ENCODE measurements at places on chromosomes 6 and 20.

DNA sequence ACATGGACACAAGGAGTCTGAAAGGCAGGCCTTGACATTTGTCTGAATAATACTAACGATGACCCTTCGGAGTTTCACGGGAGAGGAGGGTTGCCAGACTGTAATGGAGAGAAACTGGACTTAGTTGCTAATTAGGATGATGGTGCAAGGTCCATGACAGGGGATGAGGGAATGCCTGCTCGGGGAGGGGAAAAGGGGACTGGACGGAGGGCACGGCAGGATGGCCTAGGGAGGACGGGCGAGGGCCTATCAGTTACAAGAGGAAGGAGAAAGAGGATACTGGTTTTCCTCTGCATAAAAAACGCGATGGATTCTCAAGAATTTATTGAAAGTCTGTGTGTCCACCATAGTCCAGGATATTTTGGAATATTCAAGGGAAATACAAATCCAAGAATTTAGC is 42.7 kb downstream of the IRAK1BP1 start:
- no peak for DNase-seq

DNA sequence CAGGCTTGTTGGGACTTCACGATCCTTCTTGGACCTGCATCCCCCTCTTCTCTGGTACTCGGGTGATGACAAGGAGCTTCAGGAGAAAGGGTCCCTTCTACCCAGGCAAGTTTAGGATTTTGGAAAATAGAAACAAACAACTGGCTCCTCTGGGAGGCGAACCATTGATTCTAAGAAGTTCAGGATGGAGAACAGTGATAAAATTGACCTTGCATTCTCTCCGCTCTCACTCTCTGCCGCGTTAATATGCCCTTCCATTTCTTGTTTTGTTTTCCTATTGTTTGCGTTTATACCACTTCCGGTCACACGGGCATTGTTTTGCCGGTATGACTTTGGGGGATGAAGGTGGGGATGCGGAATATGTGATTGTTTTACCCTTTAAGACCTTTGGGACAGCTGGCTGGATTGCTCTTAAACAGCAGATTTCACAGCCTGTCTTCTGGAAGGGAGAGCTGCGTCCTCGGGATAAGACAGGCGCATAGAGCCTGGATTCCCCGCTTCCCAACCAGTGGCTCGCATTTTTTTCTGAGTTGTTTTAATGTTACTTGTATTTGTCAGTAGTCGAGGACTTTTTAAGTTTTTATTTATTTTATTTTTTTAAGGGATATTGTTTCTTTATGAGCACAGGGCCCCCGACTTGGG is 144.3 kb upstream of the ZNF184 start:
- DNase-seq: no peak

DNA sequence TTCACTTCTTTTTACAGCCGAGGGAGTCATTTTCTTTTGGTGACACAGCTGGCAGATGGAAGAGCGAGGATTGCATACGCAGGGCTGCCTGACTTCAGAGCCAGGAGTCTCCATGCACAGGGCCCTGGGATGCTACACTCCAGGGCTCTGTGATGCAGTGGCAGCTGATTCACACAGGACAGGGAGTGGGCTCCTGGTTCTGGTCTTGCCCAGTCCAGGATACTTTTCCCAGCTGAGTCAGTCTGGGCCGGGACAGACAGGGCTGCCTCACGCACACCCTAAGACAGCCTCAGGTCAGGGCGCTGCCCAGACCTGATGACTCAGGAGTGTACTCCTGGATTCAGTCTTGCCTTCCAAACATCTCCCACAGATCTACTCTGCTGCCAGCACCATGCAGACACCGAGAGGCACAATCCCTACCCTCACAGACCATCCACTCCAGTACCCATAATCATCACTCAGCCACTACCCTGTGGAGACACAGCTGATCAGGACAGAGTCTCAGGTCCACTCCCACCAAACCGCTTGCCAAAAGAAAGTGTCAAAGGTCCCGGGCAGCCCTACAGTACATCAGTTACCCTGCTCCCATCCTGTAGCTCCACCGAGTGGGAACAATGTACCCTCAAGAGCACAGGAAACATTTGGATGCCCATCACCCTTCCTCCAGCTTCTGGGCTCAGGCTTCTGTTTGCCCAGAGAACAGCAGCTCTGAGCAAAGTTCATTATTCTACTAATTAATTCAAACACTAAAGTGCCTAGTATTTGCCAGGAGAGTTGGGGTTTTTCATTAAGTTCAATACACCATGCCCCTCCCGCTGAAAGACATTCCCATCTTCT is 11.5 kb downstream of the SDC4 start:
- DNase-seq: peak; percentile 12

GRCh38 chr20:10319855-10320254 is 101.2 kb downstream of the SNAP25 start:
- DNase-seq: no peak

GRCh38 chr20:46640536-46641311 is 10.5 kb downstream of the SLC13A3 start:
- DNase-seq: no peak

- DNase-seq: no peak
Measured at GRCh38 chr20:62637110-62637509, 5.2 kb upstream of the SLCO4A1 start.

DNA sequence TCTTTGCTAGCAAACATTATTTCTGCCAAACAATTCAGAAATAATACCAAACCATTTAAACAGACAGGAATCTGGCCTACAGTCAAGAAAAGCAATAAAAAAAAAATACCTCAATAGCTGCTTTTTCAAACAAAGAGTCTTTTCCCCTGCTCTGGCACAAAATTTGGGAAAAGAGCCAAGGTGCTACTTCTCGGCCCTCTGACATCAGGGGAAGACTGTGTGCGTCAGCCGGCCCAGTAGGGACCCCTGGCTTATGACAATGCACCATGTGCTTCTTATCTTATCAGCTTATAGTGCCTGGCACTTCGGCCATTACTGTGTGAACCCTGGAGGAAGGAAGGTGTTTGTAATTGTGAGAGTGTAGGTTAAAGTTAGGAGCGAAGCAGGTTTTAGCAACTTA is 89.4 kb downstream of the PDE10A start:
- no peak for DNase-seq

- DNase-seq: no peak
Measured at GRCh38 chr6:137699031-137699683, 167.9 kb upstream of the TNFAIP3 start.

DNA sequence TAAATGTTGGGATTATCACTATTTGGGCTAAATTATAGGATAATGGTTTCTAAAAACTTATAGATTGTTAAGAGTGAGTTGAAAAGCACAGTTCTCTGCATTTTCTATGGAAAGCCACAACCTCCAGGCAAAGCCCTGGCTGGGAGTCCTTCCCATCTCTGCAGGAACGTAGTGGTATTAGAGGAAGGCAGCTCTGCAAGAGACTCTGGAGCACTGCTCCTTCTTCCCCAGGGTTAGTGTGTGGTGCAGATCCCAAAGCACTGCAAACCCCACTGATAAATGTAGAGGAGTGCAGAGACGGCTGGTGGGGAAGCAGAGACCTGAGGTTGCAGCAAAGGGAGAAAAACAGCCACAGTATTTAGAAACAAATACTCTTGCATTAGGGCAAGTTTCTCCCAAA is 225.3 kb downstream of the TINAG start:
- DNase-seq: no peak

DNA sequence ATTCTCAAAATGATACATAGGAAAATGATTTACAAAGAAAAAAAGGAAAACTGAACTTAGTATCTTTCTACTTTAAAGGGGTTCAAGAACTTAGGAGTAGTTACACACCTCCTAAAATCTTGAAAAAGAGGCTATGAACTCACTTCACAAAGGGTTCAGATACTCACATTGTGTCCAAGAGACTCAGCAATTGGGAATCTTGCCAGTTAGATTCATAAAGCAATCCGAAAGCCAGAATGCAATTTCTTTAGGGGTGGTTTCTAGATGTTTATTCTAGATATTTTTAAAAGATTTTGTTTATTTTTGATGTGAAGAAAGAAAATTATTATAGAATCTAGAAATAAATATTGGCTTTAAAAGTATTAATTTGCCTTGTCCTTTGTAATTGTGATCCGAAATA is 1.7 kb upstream of the MYB start:
- no peak for DNase-seq

GRCh38 chr6:139591075-139591865 is 216.8 kb upstream of the CITED2 start:
- DNase-seq: no peak

DNA sequence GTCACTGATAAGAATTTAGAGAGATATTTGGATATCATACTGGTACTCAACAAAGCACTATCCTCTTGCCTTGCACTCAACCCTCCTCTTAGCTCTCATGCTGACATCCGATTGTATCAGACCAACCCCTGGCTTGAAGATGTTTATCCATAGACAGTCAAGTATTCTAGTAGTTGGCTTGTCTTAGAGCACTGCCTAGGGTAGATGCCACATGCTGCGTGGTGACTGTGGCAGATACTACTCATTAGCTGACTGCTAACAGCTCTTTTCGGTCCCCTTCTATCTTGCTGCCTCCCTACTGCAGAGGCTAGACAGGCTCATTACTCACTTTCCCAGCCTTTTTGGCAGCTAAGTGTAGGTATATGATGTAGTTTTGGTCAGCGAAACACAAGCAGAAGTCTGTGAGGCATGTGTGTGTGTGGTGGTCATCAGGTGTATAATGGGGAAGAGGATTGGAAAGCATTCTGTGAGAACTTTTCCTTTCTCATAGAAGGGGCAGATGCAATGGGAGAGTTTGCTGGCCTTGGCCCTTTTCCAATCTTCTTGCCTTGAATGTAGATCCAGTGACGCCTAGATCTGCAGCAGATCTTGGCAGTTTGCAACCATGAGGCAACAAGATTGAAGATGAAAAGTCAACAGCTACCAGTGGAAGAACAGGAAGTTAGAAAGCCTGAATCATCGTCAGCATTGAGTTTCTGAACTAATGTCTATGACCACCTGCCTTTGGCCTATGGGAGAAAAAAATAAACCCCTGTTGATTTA is 4.4 kb upstream of the IFNGR1 start:
- DNase-seq: no peak

DNA sequence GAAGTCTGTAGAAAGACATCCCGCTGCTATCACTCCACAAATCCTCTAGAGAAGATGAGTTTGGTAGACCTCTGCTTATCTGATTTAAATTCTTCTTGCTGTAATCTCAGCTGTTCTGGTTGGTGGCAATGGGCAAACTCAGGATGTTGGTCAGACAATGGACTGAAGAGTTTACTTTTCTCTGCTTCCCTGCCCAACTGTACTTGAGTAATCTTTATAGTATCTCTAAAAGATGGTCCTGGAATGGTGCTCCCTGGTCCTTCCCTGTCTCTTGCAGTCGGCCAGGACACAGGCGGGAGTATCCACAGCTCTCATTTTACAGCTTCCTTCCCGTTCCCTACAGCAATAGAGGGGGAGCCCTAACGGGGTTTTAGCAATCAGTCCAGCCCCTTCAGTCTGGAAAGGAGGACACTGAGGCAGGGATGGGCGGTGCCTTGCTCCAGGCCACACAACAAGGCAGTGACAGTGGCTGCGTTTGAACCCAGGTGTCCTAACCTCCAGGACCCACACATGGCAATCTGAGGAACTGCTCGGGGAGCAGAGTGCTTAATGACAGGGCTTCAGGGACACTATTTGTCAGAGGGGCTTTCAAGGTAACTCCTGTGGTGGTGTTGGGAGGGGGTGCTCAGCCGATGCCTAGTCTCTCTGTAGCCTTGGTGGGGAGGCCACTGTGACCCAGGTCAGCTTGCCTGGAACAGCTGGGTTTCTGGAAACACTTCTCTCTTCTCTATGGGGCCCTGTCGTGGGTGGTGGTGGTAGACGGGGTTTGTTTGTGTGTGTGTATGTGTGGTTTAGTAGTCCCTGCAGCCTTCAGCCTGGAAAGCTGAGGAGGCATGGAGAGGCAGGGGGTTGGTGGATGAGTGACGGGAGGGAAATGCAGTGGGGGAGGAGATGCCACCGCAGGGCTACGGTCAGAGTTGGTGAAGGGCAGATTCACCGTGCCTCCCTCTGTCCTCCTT is 9.5 kb upstream of the VEGFA start:
- DNase-seq: no peak

DNA sequence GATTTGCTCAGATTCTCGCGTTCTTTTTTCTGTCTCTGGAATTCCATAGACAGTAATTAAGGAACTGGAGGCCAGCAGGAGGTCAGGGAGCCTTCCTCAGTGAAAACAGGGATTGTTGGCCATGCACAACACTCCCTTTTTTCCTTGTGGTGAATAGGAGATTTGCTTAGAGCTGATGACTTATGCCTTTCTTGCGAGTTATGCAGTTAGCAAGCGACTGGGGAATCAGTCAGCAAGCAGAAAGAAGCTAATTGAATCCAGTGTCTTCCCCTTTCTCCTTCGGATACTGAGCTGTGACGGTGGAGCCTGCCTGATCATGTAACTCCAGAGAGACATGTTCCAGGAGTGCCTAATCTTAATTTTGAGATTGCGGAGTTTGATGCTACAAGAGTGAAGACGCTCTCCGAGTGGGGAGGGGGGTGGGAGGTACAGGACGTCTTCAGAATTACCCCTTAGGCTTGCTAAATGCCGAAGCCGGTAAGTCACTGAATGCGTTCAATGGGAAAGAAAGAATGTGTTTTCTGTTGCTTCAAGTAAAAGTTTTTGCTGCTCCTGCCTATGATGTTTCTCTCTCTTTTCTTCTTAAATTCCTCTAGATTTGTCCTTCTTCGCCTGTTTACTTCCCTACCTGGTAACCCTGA is 165.9 kb downstream of the SASH1 start:
- DNase-seq: no peak

GRCh38 chr6:111306104-111306888 is 176.7 kb downstream of the REV3L start:
- DNase-seq: no peak

DNA sequence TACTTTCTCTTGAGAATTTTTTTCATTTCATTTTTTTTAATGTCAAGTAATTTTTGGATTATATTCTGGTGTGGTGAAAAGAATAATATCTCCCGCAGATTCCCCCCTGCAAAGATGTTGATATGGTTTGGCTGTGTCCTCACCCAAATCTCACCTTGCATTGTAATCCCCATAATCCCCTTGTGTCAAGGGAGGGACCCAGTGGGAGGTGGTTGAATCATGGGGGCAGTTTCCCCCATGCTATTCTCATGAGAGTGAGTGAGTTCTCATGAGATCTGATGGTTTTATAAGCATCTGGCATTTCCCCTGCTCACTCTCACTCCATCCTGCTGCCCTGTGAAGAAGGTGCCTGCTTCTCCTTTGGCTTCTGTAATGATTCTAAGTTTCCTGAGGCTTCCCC is 58.7 kb upstream of the PMEPA1 start:
- no peak for DNase-seq

GRCh38 chr6:81362246-81362645 is 390.2 kb downstream of the TENT5A start:
- DNase-seq: no peak

DNA sequence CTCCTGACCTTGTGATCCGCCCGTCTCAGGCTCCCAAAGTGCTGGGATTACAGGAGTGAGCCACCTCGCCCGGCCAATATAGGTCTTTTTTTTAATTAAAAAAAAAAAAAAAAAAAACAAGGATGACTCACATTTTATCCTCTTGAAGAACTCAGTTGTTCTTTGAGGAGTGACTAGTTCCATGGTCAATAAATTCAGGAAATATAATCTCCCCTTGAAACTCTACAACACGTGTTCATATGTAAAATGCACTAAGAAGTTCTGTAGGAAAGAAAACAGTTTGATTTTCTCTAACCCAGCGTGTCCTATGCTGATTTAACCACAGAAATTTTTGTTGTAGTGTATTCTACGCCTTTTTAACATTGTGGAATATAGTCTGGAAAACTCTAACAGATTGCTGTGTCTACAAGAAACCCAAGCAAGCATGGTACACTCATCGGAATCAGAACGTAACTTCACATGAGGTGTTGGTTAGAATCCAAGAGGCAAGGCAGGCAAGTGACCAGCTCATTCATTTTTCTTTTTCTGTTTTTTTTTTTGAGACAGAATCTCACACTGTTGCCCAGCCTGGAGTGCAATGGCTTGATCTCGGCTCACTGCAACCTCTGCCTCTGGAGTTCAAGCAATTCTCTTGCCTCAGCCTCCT is 79.0 kb upstream of the ZNF217 start:
- DNase-seq: no peak
